ENCODE measurements at places on chromosomes 7 and 10. TPM values are rescaled to one million over a fixed set of nuclear protein-coding genes. Genes with fewer than 3 reads are reported as not detected.

Gene GBX1
- not detected for total RNA-seq

Gene GNAT3
- not detected for total RNA-seq

Gene MACC1
- 0.92 TPM for total RNA-seq

Gene THSD7A
- 0.55 TPM for total RNA-seq

Gene CTAGE8
- 0.28 TPM for total RNA-seq

Gene ZNF212
- 2.1 TPM for total RNA-seq

Gene IL2RA
- total RNA-seq, result not detected

Gene SPAG6
- not detected for total RNA-seq

Gene GRB10
- 28.8 TPM for total RNA-seq

Gene SPDYE5
- not detected for total RNA-seq

Gene SFMBT2
- 5.1 TPM for total RNA-seq

Gene SLC16A12
- total RNA-seq, result not detected

Data from smooth muscle cell of bladder (primary cell).